ENCODE measurements at places on chromosomes 7 and 10.
A peak's percentile ranks its signal among the peaks of the same experiment; 100 is the strongest.

- DNase-seq, result no peak
Measured at GRCh38 chr7:137166363-137166762, 177.2 kb downstream of the PTN start.

DNA sequence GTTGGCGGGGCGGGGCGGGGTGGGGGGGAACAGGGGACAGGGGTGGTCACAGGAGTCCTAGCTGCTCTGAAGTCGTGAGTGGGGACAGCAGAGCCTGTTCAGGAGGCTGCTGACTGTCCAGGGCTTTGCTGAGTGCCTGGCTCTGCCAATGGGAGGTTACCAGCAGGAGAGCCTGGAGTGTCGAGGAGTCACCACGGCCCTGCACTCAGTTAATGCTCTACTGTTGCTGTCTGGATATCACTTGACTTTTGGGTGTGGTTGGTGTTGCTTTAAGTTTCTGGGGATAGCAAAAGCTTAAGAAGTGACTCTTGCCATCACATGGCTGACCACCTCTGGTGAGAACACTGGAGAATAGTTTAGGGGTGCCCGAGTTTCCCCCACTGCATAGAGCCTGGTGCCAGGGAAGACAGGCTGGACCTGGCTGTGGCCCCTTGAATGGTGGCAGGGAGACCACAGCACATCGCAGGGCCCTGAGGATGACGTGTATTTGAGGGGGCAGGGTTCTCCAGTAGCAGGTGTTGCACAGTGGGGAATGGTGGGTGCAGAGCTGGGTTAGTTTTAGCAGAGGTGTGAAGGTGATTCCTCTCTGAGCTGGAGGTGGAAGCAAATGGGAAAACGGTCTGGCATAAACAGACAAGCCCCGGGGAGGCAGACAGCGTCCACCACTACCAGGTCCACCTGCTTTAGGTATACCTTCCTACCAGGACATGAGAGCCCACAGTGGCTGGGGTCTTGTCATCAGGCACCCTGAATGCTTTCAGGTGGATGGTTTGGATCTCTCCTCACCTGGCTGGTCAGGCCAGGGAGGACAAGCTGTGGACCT is 54.2 kb upstream of the CAMK2B start:
- DNase-seq, result peak; percentile 34

DNA sequence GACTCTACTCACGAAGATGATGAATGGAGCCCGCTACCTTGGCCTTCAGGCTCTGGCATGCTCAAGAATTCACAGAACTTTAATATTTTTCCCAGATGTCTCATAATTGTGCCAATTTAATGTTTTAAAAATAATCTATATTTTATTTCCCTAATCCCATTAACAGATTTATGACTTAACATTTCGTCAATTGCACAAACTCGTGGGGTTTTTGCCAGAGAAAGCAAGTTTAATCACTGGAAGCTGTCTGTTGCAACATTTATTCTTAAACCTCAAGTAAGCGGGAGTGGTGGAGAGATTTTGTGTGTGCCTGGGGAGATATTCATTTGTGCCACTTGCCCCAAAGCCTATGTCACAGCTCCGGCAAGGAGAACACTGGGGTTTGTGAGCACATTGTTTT is 117.9 kb downstream of the TEX36 start:
- no peak for DNase-seq

DNA sequence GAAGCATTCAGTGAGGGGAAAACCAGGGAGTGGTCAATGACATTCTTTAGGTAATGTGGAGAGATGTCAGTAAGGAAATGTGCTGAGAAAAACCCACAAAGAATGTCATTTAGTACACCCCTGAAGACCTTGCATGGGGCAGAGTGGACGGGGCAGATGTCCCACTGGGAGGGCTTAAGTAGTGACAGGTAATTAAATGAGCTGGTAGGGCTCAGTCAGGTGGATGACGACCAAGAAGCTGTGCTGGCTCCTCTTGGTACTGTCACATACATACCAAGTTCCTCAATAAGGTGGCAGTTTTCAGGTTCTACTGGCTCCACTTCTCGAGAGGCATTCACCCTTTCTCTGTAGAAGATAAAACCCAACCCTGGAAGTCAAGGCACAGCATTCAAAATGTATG is 1.8 kb downstream of the PON3 start:
- DNase-seq, result no peak

- no peak for DNase-seq
Measured at GRCh38 chr7:90836937-90837336, 240.8 kb downstream of the CDK14 start.

- no peak for DNase-seq
Measured at GRCh38 chr7:114659409-114660125, 245.0 kb downstream of the FOXP2 start.
